Right cardiac atrium (tissue), 5 donors: ENCODE measurements at places on chromosomes 12 and 14.
A peak's percentile ranks its signal among the peaks of the same experiment; 100 is the strongest.

GRCh38 chr12:68521848-68522502 lies 88.7 kb upstream of the RAP1B start:
- DNase-seq: no peak

GRCh38 chr14:37565550-37565949 lies 29.5 kb downstream of the FOXA1 start:
- DNase-seq: no peak

GRCh38 chr12:101298426-101298825 lies 18.5 kb downstream of the UTP20 start:
- no peak for DNase-seq

- DNase-seq: no peak
Measured at GRCh38 chr14:100011628-100012325, 53.4 kb upstream of the EVL start.

GRCh38 chr12:4855121-4855924 lies 54.4 kb upstream of the KCNA1 start:
- DNase-seq: peak; percentile 46

GRCh38 chr14:100654814-100655740 lies 67.9 kb upstream of the BEGAIN start:
- DNase-seq: no peak

DNA sequence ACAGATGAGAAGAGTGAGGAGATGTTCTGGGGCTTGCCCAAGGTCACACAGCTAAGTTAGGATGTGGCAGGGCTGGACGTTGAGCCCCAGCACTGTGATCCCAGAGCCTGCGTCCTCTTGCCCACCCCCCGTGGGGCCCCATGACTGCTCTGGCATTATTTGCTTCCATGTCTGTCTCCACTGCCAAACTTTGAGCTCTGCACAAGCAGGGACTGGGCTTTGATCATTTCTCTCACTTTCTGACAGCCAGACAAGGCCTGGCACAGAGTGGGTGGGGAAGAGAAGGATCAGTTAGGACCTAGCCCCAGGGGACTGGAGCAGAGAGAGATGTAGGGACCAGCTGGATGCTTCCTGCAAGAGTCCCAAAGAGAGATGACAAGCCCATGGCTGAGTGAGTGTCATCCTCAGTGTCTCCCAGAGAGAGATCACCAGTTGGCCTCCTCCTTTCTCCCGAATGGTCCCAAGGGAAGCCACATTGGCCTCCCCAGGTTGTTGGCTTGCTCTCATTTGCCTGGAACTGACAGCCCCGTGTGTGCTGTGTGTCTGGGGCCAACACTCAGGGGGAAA lies 126.7 kb upstream of the PWP1 start:
- no peak for DNase-seq

- DNase-seq: no peak
Measured at GRCh38 chr12:24881227-24881626, 67.7 kb downstream of the BCAT1 start.

DNA sequence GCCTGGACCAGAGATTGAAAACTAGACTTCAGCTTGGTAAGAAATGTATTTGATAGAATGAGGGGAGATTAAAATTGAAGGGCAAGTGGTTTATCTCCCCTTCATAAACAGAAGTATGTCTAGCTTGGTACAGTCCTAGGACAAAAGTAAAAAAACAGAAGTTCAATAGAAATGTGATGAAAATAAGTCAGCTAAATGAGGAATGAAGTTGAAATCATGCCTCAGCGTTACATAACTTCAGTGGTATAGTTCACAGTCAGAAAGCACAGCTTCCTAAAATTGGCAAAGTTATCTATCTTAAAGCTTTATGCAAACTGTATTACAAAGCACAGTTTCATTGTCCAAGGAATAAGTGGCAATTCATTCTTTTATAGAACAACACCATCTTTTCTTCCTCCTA lies 90.2 kb upstream of the SYT10 start:
- DNase-seq: no peak

DNA sequence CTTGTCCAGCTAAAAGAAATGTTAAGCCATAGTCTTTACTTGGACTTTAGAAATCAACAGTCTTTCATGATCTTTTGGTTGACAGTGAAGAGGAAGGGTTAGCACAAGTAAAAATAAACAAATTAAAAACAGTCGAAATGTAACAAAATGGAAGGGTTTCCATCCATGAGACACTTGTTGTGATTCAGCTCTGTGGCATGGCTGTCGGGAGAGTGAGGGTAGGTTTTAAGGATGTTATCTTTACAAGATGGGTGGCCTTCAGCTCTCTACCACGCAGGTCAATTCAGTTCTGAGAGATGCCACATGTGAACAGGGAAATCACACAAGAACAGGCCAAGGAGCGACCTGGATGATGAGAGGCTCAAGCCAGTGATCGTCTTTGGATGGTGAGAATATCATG lies 180.2 kb downstream of the PPM1H start:
- no peak for DNase-seq

GRCh38 chr12:90499795-90500194 lies 455.2 kb downstream of the CCER1 start:
- no peak for DNase-seq

- no peak for DNase-seq
Measured at GRCh38 chr14:93582516-93582915, 151.8 kb downstream of the UNC79 start.

- DNase-seq: no peak
Measured at GRCh38 chr12:110733900-110734299, 8.8 kb downstream of the PPP1CC start.

DNA sequence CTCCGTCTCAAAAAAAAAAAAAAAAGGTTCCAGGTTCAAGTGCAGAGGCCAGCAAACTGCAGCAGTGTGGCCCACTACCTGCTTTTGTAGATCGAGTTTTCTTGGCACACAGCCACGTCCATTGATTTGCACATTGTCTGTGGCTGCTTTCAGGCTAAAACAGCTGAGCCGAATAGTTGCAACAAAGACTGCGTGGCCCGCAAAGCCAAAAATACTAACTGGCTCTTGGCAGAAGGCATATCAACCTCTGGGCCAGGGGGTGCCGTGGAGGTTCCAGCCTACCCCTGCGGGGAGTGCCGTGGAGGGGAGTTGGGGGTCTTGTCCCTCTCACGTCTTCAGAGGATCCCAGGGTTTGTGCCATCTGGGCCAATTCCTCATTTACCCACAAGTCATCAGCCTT lies 170.1 kb downstream of the ADGRD1 start:
- no peak for DNase-seq

GRCh38 chr14:26389646-26390508 lies 208.0 kb downstream of the NOVA1 start:
- DNase-seq: peak; percentile 11

DNA sequence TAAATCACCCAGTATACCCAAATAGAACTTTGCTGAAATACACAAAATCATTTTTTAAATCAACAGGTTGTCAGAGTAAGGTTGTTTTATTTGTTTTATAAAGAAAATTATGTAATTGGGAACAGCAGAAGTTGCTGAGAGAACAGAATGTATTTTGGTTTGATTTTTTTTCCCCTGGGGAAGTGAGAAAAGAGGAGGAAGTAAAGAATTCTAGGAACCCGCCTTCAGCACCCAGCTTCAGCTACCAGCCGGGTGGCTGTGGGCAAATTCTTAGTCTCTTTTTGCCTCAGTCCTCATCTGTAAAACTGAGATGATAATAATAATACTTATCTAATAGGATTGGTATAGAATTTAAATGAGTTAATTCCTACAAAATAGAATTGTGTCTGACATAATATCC lies 119.4 kb downstream of the SRGAP1 start:
- no peak for DNase-seq

GRCh38 chr12:91675401-91675800 lies 470.2 kb downstream of the BTG1 start:
- no peak for DNase-seq

GRCh38 chr14:24692382-24693352 lies 58.7 kb upstream of the GZMB start:
- DNase-seq: no peak

DNA sequence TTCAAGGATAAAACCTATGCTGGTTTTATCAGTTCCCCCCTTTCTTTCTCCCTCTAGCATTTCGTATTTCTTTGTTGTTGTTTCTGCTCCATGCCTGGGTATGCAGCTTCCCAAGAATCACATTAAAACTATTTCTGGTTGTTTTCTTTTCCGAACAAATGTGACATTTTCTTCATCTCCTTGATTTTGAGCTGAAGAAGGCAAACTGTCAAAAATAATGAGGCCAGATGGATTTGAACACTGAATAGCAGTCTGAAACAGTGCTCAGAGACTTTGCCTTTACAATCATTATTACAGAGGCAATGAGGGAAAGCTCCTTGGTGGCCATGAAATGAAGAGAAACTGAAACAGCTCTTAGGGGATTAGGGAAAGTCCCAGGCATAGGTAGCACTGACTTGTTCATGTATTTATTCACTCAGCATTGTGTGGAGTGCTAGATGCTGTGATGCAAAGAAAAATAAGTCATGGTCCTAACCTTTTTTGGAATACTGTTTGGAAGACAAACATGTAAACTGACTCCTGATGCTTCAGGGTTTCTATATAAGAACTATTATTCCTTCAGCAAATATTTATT lies 319.5 kb downstream of the FUT8 start:
- no peak for DNase-seq

DNA sequence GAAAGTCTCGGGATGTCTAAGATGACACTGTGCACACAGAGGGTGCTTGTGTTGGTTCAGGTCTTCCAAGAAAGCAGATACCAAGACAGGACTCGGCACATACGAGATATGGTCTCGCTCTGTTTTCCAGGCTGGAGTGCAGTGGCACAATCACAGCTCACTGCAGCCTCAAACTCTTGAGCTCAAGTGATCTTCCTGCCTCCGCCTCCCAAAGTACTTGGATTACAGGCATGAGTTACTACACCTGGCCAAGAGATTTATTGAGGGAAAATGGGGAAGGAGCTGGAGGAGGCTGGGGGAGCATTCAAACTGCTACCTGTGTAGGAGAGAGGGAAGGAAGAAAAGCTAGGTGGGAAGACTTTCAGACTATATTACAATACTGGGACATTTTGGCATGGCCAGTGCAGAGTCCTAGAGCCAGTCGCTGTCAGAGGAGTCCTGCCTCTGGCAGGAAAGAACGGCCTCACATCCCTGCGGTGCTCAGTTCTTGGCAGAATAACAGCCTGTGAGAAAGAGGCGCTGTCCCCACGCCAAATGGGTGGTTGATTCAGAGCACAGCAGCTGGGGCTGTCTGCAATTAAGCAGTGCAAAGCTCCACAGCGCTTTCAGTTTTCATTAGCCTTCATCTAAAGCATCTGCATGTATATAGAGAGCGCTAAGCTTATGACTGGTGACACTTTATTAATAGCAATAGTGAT lies 18.3 kb downstream of the SLC17A8 start:
- DNase-seq: peak; percentile 90

DNA sequence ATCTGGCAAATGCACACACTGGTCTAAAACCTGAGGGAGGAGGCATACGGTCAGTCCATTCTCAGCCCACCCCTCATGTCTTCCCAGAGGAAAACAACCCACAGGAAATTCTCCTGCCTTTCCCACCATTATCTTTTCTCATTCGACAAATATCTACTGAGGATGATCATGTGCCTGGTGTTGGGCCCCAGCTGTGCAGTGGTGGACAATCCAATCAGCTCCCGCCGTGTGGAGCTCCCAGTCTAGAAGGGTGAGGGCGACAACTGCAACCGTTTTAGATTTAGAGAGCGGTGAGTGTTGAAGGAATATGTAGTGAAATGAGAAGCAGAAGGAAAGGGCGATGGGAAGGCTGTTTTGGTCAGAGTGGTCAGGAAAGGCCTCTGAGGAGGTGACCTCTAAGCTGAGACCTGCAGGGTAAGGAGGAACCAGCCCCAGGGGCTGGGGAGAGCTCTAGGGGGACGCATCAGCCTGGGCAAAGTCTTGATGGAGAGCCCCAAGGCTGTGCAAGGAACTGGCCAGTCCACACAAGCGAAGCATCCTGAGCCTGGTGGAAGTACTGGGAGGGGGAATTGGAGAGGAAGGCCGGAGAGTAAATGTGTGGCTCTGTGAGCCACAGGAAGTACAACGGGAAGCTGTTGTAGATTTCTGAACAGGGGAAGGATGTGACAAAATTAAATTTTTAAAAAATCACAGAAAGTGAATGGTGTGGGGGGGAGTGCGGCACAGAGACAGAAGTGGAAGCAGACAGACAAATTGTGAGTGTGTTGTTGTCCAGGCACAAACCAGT lies 192.8 kb downstream of the NTF3 start:
- DNase-seq: no peak

GRCh38 chr12:49705479-49706134 lies 1.6 kb downstream of the FMNL3 start:
- peak; percentile 76 for DNase-seq

DNA sequence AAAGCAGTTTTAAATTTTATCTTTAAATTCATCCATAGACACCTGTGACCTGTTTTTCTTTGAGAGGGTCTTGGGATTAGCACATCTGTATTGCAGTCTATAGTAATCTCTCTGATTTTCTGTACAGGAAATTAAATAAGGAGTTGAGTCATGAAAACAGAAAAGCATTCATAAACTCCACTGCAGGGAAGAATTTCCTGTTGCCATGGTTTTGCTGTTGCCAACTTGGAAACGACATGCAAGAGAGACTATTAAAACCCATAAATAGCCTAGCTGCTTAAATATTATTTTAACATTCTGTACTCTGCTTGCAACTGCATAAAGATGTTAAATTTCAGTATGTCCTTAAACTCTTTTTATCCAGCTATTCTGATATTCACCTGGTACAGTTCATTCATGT lies 281.0 kb upstream of the RGS6 start:
- no peak for DNase-seq

DNA sequence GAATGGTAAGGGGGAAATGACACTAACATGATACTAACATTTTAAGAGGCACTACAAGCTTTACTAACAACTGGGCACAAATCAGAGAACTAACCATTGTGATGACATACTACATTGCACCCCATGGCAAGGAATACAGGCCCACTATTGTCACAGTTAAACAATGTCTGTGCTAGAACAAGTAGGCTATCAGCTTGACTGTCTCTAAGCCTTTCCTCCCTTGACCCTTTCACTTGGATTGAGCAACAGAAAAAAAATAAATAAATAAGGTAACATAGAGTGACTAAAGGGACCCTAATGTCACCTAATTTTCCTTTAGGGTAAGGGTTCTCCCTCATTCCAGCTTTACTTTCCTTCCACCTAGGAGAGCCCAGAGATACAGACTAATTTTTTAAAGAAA lies 4.4 kb downstream of the SLC38A2 start:
- DNase-seq: no peak

DNA sequence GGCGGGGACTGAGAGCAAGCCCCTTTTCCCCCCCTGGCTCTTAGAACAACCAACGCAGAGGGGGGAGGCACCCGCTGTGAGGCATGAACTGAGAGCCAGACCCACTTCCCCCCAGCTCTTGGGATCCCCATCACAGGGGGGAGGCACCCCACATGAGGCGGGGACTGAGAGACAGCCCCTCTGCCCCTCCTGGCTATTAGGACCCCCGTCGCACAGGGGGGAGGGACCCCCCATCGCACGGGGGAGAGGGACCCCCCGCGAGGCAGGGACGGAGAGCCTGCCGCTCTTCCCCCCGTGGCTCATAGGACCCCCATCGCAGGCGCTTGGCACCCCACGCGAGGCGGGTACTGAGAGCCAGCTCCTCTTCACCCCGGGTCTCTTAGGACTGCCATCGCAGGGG lies 195.8 kb upstream of the PZP start:
- no peak for DNase-seq

DNA sequence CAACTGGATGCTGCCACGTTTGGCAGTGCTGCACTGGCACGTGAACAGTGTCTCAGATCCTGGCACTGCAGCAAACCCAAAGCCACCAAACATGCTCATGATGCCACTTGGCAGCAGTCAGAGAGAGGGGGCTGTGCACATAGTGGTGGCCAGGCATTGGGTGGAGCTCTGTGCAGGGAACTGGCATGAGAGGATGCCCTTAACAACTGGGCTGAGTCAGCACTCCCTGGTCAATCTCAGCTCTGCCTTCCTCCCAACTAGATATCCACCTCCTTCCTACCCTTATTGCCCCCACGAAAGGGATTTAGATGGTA lies 37.0 kb downstream of the ZFHX2 start:
- DNase-seq: no peak
